CD8-positive, alpha-beta memory T cell (primary cell): ENCODE measurements at places on chromosomes 11 and 22.

DNA sequence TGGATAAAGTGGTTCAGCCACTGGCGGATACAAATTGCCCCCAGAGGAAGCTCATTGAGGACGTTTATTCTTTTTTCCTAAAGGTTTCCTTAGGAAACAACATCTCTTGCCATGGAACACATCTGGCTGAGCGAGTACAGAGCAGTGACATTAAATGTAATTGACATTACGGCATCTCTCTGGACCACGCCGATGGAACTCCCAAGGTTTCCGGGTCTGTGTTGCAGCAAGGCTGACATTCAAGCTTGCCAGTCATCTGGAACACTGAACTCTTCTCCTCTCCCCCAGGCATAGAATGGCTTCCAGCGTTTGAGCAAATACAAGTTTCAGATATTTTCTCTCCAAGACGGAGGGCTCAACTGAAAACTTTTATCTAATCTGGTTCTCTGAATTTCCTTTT, 42.1 kb downstream of the CLMP start:
- no peak for DNase-seq

DNA sequence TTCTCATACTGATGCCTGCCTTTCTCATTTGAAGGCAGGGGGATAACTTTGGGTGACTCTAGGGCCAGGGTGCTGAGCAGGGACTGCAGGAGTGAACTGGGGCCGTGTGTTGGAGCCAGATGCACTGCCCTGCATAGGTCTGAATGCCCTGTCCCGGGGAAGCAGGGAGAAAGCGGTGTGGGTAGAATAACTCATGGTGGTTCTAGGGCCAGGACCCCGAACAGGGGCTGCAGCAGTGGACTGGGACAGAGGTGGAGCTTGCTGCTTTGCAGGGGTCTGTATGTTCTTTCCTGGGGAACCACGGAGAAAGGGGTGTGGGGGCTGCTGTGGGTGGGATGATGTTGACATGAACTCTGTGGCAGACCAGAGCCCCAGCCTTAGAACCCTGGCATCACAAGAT, 52.9 kb downstream of the GAB4 start:
- DNase-seq = no peak

GRCh38 chr11:106983991-106984390, 34.3 kb downstream of the GUCY1A2 start:
- DNase-seq = no peak

DNA sequence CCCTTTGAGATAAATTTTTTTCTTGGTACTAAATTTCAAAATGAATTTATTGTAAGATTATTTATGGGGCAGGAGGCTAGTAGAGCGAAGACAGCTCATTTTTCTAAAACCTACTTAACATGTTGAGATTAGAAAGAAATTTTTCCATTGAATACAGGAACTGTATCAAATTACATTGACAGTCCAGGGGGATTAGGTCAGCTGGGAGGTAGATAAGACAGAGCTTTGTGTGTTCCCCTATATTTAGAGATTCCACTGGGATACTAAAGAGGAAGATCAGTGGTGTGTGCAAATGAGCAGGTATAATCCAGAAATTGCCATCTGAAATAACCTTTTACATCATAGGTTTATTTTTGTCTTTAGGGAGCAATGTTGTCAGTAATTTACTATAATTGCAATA, 32.1 kb downstream of the ENDOD1 start:
- no peak for DNase-seq

DNA sequence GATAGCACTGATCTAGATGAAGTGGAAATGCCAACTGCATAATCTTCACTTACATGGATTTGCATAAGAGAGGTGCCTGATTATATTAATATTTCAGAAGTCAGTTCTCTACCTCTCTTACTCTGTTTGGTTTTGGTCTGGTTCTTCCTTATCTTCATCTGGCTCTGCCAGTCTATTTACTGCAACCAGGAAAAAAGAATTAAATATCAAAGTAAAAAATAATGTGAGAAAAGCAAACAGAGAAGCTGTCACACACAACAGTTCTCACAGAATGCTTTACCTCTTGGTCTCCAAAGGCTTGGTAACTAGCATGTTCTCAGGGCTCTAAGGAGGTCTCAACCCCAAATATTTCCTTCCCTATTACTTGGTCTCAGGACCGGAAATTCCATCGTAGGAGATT, 6.7 kb downstream of the VSIG10L2 start:
- no peak for DNase-seq
